Activated CD8-positive, alpha-beta memory T cell treated with anti-CD3 and anti-CD28 coated beads, Interleukin-2, amount 50 U/mL, for 4 hours (primary cell): ENCODE measurements at places on chromosomes 16 and 17.

DNA sequence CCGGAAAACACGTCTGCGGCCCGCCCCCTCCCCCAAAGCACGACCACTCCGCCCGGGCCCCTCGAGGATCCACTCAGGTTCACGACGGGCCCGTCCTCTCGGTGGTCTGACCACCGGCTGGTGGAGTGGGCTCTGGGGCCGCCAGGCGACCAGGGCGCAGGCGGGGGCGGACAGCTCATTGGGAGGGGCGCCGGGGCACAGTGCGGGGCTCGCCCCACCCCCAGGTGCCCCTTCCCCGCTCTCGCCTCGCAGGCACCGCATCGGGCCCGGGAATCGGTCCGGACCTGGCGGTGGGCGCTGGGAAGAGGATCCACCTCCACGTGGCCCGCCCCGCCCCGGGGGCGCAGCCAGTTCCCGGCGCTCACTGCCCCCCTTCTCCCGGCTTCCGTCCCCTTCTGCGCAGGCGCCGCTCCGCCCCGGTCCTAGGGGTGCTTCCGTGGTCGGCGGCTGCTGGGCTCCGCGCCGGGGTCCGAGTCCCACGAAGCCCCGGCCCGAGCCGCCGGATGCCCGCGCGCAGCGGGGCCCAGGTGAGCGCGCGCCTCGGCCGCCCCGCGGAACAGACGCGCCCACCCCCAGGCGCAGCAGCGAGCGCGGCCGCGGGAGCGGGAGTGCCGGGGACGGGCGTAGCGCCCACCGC lies at the start of gene MPG:
Gene MPG, plus strand, starts transcription at position 419 of the 637 bp plus-strand sequence. Its CDS starts 85 bp downstream, at position 504.
- DNase-seq, result peak; percentile 83

GRCh38 chr17:59838052-59838916 lies 54.5 kb downstream of the TUBD1 start:
- DNase-seq, result no peak

DNA sequence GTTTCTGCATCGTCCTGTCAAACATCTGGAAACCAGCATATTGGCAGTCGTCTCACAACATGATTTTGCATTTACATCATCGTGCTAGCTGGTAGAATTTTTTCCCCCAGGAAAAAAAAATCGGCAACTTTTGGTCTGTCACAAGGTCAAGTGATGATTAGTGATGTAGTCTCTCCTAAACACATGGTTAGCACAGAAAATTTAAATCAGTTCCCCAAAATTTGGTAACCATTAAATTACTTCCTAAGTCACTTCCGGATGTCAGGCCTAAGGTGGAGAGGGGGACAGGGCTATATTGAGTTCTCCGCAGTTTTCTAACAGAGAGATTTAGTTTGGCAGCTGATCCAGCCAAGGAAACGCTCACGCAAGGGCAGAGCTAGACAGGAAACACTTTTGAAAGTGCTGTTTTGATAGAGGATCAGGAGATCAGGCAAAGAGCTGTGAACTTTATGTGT lies 271.0 kb upstream of the TBX2 start:
- DNase-seq, result no peak

DNA sequence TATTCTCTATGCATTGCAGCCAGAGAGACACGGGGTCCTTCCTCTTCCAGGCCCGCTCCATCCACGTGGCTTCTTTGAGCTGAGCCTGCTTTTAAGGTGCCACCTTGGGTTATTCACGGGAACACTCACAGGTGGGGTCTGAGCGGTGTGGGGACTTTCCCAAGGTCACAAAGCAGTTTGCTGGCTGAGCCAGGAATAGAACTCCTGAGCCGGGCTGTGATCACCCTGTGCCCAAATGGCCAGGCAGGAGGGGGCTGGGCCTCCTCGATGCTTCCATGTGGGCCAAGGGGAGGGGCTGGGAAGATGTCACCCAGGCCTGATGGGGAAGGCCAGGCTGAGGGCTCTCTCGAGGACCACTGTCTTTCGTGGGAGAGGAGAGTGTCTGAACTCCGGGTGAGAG lies 13.0 kb upstream of the GSE1 start:
- no peak for DNase-seq

GRCh38 chr17:63476459-63476853 lies 405 bp upstream of the ACE start:
- no peak for DNase-seq

DNA sequence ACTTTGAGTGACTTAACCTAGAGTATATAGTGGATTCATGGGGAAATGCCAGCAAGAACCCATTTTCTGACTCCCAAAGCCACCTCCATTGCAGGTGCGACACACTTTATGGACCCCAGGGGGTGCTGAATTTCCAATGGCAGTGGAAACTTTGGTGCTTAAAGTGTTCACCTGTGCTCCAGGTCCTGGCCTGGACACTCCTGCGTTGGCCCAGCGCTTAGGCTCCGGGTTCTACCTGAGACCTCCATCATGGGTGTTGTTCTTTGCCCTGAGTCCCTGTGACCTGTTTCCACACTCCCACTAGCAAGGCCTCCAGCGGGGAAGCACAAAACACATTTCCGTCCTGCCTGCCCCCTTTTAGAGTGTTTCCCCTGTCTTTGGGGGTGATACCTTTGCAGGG lies 3.0 kb downstream of the CCNF start:
- no peak for DNase-seq
